ENCODE measurements at places on chromosomes 2 and 18. TPM values are rescaled to one million over a fixed set of nuclear protein-coding genes. Genes with fewer than 3 reads are reported as not detected.
A peak's percentile ranks its signal among the peaks of the same experiment; 100 is the strongest.

DNA sequence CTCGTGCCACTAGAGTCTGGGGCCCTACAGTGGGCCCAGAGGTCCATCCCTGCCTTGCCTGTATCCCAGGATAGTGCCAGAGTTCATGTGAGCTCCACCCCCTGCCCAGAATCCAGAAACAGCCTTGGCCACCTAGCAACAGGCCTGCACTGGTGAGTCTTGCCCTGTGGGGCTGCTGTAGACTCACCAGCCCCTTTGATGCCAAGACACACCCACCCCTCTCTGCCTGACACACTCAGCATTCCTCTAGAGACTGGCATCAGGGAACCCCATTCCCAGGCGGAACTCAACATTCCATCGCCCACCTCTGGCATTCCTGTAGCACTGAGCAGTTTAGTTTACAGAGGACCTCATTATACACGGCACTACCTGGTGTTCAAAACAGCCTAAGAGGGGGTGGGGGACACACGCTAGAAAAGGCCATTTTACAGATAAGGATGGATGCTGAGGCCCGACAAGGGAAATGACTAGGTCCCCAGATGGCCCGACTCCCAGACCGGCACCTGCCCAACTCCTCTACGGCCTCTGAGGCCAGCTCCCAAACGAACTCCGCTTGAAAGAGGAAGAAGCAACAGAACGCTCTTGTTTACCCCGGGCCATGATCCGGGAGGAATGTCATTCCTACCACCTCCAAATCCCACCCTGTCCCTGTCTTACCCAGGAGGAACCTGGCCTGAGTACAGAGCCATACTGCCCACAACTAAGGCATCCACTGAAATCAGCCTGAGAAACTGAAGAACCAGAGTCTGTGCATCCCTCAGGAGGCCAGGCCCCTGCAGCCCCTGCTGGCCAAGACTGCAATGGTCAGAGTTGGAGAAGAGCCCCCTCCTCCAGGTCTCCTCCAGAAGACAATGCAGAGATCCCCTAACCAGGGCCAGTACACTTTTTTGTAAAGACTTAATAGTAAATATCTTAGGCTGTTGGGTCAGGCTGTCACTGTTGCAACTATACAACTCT is 180.2 kb downstream of the TNS1 start:
- no peak for DNase-seq

GRCh38 chr2:238964544-238965067 is 116.7 kb downstream of the TWIST2 start:
- peak; percentile 35 for DNase-seq

DNA sequence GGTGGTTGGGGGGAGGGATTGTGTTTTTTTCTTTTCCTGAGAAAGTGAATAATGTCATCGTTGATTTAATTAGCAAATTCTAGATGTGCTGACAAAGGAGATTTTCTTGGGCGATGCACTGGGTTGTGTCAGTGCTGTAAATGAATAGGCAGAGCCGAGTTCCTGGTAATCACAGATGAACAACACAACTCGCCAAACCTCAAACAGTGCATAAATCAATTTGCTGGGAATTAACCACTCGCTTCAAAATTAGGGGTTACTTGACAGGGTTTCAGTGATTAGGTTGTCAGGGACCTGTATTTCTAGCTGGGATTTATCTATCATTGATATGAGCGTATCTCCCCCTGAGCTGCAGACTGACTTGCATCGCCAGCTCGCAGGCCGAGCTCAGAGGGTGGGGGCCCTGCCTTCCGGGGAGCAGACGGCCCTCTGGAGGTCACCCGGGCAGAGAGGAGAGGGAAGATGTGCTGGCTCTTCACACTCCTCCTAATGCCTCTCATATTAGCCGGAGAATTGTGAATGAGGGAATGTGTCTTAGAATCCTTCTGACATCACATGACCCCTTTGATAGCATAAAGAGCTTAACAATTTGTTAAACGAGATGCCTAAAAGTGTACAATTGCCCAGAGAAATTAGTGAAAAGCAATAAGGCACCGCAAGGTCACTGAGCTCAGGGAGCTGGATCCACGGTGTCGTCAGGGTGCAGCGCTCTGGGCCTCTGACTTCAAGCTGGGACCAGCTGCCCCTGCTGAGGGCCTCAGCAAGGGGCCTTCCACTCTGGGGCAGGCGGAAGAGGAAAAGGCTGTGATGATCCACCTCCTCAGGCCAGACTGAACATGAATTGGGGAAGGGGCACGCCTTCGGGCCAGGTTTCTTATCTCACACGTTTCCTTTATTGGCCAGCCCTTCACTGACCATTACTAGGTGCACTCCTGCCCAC is 48.9 kb downstream of the SMIM21 start:
- no peak for DNase-seq

DNA sequence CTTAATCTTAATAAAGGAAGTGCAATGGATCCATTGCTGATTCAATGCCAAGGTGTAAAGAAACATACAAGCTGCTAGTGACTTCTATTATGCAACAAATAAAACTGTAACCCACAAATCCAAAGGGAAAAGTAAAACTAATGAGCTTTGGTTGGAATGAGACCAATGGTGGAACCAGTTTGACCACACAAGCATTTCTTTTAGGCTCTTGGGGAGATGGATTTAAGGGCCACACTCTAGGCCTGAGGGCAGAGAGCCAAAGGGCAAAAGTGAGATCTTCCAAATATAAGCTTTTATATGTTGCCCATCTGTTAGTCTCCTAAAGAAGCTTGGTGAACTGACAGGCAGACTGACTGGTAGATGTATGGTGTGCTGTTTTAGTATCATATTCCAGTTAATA is 41.5 kb upstream of the MMADHC start:
- no peak for DNase-seq

DNA sequence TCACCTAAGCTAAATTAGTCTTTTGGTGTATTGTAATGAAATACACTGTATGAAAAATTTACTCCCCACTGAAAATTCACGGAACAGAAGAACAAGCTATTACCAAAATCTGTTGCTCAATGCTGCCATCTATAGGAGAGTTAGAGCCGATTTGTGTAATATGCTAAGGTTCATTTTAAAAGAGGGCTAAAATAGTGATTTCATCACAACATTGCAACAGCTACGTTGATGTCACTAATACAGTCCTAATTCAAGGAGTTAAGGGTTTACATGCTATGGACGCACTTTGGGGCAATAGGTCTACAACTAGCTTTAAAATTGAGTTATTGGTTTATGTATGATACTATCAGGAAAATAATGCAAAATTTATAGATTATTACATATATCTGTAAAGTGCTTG is 3.0 kb upstream of the IRS1 start:
- DNase-seq, result no peak

DNA sequence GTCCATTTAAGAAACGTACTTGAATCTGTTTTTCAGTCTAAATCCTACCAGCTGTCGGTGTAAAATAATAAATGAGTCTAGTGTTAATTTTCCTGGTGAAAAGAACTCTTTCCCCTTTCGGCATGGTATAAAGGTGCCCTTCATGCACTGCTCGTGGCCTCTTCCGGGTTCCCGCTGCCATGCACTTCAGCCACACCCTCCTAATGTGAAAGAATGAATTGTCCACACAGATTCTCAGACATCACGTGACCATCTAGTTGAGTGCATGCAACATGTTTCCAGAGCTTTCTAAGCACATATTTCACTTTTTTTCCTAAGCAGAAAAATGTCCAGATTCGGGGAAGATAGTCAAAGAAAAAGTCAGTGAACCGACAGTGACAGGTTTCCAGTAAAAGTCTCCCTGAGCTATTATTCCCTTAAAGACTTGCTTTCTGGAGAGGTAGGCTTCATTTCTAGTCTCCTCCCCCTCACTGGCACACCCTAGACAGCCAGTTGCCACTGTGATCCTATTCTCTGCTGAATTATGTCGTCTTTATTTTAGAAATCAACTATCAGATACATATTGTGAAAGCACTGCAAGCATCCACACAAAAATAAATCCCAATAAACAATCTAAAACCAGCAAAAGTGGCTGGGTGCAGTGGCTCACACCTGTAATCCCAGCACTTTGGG is 65.9 kb upstream of the RPL31 start:
- DNase-seq, result no peak

- no peak for DNase-seq
These were observed 12.0 kb downstream of the DSG1 start for GRCh38 chr18:31329787-31330438.

DNA sequence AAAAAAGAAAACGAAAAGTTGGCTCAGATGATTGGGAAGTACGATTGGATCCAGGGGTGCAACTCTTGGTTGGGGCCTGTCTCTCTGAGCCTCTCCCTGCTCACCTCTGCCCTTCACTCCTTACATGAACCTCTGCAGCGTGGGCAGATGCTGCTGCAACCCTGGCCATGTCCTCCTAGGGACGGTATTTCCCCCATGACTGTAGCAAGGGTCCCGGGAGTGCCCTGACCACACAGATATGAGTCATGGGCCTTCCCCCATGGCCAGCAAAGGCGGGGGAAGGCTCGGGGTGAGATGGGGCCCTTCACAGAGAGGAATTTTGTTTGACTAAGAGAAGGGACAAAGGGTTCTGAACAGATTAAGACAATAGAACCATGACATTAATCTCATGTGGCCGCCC is 129.0 kb downstream of the NCK2 start:
- DNase-seq, result peak; percentile 90

DNA sequence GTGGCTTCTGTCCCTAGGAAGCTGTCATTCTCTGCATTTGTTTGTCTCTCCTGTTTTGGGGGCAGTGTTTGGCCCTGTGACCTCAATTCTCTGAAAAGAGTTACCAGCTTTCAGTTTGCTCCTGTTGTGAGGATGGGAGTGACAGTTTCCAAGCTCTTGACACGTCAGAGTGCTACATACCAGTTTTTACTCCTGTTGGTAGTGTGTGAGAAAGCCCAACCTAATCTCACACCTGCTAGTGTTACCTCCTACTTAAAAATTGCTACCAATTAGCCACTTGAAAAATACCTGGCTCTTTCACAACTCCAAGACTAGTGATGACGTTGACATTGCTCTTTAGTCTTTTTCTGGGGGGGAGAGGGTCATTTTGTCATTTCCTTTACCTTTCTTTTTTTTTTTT is 14.1 kb downstream of the SKA1 start:
- DNase-seq, result no peak

DNA sequence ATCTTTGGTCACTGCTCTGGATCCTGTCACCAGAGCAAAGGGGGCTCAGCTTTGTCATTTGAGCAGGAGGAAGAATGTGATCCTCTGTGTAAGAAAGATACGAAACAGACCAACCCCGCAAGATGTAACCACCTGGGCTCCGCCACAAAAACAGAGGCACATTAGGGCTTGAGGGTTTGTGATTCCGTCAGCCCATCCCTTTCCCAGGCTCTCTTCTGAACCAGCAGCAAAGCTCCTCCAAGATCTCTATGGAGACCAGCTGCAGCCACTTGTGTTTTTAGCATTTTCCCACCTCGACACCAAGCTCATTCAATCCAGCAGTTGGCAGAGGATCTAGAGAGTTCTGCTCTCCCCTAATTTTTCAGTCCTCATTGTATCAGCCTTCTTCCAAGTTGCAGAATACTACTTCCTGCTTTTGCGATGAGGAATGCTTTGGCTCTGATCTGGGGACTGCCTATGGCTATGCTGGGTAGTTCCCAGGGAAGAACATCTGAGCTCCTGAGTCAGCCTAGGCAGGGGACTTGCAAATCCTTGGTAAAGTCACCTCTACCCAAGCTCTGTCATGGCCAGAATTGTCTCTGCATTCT is 139.6 kb upstream of the RAB12 start:
- DNase-seq, result peak; percentile 17

GRCh38 chr2:45567288-45567963 is 43.6 kb downstream of the SRBD1 start:
- DNase-seq, result no peak

- DNase-seq, result no peak
These were observed 1.9 kb downstream of the HS6ST1 start for GRCh38 chr2:128316777-128317180.

- DNase-seq, result peak; percentile 14
These were observed 43.7 kb upstream of the APCDD1 start for GRCh38 chr18:10410472-10411308.

GRCh38 chr2:190149200-190149599 is 86.7 kb upstream of the MSTN start:
- no peak for DNase-seq

DNA sequence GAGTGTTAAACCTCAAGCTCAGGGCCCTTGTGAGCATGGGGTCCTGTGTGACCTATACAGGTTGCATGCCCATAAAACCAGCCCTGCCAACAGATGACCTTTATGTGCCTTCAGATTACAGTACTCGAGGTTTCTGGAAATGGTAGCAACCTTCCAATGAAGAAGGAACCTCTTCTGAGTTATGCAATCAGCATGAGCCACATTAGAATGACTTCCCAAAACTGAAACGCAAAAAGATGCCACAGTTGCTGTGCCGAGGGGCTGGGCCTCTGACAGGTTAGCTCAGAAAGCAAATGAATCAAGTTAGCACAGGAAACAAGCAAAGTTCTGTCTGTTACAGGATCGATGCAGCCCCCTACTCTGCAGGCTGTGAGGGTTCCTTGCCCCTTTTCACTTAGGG is 37.7 kb downstream of the TGFA start:
- no peak for DNase-seq

GRCh38 chr2:162013514-162014475 is 60.2 kb downstream of the DPP4 start:
- DNase-seq, result no peak

DNA sequence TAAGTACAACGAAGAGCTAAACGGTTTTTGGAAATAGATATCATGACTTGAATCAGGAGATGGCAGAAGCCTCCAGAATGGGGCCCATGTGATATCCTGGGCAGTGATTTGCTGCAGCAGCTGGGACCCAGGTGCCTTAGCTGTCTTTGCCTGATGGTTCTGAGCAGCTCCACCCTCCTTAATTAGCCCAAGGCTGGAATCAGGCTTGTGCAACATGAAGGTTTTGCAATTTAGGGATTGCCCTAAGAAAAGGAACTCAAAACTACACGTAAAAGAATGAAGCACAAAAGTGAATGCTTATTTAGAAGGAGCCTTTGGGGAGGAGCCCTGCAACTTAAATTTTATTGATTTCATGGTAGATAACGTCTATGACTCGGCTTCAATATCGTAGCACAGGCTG is 17.3 kb upstream of the CNDP2 start:
- no peak for DNase-seq

GRCh38 chr18:62164855-62165487 is 21.9 kb downstream of the PIGN start:
- DNase-seq, result no peak

GRCh38 chr2:3319134-3319533 is 58.5 kb downstream of the EIPR1 start:
- no peak for DNase-seq

DNA sequence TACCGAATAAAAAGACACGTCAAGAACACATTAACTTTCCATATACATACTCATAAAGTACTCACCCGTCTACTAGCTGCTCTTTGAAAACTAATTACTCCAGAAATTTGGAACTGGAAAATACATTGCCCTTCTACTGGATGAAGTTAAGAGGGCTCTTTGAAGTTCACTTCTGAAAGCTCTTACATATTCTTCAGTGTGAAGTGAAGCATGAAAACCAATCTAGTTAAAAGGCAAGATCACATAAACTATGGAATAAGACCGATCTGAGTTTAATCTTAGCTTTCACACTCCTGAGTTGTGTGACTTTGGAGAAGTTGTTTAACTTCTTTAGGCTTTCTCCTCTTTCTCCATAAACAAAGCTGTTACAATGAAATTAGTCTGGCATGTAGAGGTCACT is 38.5 kb downstream of the REV1 start:
- DNase-seq, result no peak

- no peak for DNase-seq
These were observed 161.3 kb downstream of the DTNA start for GRCh38 chr18:34871435-34871834.

GRCh38 chr2:8081130-8081529 is 600.7 kb upstream of the ID2 start:
- DNase-seq, result no peak

The RGPD6 gene
- 30.9 TPM for total RNA-seq

The SCN1A gene
- total RNA-seq, result not detected

The ANKRD29 gene
- total RNA-seq, result not detected

The FAM98A gene
- 128 TPM for total RNA-seq

The VAMP5 gene
- 47.5 TPM for total RNA-seq

The ADD2 gene
- not detected for total RNA-seq
